ENCODE measurements at places on chromosomes 3 and 15.

DNA sequence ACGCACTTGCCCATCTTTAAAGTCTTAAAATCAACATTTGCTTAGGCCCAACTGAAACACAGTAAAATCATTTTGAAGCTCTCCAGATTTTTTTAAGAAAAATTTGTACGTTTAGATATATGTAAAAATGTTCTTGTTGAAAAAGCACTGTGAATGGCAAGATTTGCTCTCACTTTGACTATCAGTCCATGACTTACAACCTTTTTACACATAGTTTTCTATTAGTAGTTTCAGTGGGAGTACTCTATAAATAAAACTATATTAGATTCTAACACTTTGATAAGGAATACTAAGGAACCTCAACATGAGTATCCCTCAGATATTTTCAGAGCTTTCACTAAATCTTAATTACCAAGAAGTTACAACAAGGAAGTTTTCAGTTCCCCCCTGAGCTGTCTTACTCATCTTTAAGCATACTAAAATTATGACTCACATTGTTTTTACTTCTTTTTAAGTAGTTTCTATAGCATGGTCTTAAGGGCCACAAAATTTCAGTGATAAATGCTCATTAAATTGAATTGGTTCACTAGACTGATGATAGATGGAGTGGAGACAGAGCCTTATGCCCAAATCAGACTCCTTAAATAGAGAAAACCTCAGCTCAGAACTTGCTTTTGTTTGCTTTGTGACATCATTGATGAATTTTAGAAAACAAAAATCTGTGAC lies 31.6 kb upstream of the RAP2B start:
- DNase-seq: no peak

DNA sequence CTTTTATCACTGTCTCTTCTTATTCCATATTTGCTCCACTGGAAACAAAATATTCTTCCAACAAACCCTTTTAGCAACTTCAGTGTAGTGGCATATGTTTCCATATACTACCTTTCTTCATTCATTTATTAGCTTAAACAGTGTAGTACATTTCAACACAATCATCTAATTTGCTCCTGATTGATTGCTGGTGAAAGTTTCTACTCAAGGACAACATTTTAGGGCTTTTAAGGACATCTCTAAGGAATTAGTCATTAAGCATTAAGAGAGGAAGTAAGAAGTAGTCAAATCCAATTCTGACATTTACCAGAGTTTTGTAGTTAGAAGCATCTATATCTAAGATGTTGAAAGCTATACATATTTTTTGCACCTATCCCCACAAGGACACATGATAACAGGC lies 55.8 kb downstream of the RSRC1 start:
- no peak for DNase-seq

DNA sequence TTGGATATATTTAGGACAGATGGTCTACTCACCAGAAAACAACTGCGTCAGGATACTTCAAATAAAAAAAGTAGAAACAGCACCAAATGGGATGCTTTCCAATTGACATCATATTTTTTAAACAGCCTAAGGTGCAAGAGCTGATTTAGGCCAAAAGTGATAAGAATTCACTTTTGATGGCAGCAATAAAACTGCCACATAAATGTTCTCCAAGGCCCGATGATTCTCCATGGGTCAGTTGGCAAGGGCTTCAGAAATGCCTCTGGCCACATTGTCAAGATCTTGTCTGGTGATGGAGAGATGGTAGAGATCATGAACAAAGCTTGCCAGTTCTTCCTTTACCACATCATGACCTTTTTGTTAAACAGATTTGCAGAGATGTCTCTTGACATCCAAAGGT lies 38.9 kb downstream of the LDHAL6B start:
- DNase-seq: no peak

GRCh38 chr15:85718271-85718971 lies 76.3 kb downstream of the KLHL25 start:
- DNase-seq: no peak

GRCh38 chr3:5806192-5806591 lies 618.7 kb downstream of the EDEM1 start:
- DNase-seq: no peak

GRCh38 chr15:67613708-67614107 lies 71.2 kb downstream of the MAP2K5 start:
- no peak for DNase-seq

DNA sequence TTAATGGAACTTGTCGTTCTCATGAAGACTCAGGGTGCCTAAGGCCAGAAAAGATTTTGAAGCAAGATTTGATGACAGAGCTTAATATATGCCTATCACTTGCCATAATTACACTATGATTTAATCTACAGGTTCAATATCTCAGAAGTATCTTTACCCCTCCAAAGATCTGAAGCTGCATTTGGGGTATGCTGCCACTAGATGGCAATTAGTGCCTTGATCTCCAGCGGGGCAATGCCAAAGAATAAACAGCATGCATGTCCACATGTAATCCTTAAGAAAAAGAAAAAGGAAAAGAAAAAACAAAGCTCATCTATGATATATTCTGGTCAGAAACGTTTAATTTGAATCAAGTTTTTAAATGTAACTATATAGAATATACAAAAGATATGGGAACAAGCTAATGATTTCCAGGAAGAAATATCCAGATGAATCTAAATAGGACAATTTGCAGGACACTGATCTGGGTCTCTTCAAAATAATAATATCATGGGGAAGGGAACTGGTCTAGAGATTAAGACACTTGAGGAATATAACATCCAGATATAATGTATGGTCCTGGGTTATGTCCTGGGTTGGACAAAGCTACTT lies 55.0 kb upstream of the SOX14 start:
- no peak for DNase-seq

GRCh38 chr3:156902916-156903315 lies 76.8 kb downstream of the LEKR1 start:
- DNase-seq: no peak

DNA sequence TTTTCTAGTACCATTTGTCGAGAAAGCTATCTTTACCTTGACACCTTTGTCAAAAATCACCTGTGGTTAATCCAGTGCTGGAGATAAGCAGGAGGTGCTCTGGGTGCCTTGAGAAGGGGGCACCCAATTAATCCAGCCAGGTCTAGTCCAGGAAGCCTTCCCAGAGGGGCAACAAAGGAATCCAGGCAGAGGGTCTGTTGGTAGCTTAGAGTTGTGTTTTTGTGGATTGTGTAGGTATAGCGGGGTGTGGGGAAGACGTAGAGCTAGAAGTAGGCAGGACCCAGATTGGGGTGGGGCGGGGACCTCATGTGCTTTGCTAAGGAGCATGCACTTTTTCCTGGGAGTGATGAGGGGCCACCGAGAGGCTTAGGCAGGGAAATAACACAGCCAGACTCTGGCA lies 6.0 kb upstream of the PIGZ start:
- DNase-seq: no peak

- no peak for DNase-seq
These were observed 336.4 kb upstream of the LRRFIP2 start for GRCh38 chr3:37510755-37511154.

- no peak for DNase-seq
These were observed 100.4 kb upstream of the TP63 start for GRCh38 chr3:189530822-189531221.

DNA sequence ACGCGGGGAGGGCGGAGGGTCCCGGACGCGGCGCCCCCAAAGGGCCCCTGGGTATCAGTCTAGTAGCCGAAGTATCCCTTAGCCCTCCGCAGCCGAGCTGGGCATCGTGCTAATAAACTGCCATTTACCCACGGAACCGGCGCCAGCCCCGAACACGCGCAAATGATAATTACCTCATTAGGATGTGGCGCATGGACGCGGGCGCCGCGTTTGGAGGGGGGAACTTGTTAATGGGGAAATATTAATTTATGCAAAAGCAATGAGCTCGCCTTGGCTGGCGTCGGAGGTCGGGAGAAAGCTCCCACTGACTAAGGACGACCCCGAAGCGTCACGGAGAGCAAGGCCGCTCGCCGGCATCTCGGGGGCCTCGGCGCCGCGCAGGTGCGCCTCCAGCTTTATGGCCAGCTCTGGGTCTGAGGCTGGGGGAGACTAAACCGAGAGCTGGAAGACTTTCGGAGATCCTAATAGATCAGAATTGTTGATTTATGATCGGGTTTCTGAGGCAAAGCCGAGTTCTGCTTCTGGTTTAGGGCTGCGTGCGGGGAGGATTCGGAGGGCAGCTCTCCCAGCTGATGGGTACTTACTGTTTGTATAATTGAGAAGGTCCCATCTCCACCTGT lies 474 bp upstream of the FEZF2 start:
- DNase-seq: no peak

DNA sequence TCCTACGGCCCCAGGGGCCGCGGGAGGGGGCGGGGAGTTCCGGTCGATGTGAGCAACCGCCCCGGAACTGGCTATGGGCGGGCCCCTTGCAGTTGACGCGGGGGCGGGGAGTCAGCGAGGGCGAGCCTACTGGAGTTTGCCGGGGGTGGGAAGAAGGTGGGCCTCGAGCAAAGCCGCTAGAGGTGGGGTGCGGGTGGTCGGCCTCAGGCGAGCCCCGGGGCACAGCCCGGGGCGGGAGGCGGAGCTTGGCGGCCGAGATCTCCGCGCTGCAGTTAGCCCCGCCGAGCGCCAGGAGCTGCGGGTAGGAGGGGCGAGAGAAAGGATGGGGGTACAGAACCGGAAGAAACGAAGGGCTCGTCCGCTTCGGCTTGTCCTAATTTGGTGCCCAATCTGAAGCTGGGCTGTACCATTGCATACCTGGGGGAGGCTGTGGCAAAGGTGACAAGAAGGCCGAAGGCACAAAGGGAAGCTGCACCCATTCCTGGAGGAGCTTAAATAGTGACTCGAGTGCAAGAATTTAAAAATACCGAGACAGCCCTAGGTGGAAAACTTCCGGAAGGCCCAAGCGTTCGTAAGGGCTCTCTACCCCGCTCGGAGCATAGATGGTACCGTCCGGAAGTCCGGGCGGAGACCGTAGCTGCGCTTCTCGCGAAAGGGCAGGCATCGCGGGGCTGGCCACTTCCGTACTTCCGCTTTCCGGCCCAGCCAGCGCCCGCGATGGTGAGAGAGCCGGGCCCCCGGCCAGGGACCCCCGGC lies at the start of the genes ARPC4 and TADA3:
Gene ARPC4 (plus strand): TSS at position 678 of the 756 bp plus-strand sequence. CDS start 40 bp downstream, at position 718.
Gene TADA3 (minus strand): TSS at position 69 of the 756 bp plus-strand sequence. CDS start 1,007 bp downstream, outside the sequence.
- peak; percentile 90 for DNase-seq

DNA sequence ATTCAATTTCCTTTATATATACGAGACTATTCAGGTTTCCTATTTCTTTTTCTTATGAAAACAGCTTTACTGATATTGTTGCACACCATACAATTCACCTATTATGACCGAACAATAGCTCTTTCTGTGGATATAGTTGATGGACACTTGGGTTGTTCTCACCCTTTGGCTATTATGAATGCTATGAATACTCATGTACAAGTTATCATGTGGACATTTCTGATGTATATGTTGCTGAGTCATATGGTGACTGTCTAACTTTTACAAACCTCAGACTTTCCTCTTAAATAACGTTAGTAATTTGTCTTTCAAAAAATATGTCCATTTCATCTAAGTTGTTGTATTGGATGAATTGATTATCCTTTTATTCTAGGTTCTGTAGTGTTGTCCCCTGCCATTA lies 15.7 kb upstream of the USF3 start:
- no peak for DNase-seq

- DNase-seq: no peak
These were observed 62.8 kb upstream of the MEX3B start for GRCh38 chr15:82108489-82109078.

DNA sequence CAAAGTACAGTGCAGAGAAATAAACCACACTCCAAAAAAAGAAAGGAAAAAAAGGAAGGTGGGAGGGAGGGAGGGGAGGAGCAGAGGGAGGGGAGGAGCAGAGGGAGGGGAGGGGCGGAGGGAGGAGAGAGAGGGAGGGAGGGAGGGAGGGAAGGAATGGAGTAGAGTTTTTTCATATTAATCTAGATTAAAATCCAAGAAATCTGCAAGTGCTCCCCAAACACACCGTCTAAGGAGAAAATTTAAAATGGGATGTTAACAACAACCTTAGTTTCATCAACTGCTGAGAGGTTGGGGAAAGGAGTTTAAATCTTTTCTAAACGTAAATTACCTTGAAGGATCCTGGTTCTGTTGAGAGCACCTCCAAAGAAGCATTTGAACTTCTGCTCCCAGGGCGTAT lies 6.6 kb downstream of the FSIP1 start:
- DNase-seq: no peak

GRCh38 chr3:17025594-17026139 lies 140.9 kb downstream of the PLCL2 start:
- DNase-seq: no peak

GRCh38 chr15:93179072-93179471 lies 90.1 kb upstream of the RGMA start:
- no peak for DNase-seq

- DNase-seq: no peak
These were observed 131.0 kb upstream of the TPRG1 start for GRCh38 chr3:189040656-189041335.

DNA sequence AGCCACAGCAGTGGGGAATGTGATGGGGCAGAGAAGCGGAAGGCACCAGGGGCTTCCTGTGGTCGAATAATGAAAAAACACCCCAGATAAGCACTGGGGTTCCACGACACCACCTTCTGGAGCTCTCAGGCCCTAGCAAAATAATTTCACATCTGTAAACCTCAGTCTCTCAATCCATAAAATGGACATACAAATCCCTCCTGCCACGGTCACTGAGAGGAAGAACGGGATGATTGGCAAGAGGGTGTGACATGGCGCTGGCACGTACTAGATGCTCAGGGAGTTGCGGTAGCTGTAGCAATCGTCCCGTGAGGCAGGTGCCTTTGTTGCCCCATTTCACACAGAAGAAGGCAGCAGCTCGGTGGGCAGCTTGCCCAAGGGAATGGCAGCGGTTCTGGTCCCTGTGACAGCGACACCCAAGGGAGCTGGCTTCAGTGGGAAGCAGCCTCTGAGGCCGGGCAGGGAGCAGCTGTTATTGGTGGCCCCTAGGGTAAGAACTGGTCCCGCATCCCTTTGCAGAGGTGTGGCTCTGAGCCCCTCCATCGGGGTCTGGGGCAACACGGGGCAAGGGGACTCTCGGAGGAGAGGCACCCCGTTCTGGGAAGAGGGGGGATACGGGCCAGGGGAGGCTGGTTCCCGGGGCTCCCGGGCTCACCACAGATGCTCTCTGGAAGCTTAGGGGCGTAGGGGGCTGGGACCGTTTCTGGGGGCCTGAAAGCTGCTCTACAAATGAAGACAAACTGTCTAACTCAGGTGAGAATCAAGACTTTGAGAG lies 114.0 kb upstream of the ALDH1A3 start:
- DNase-seq: no peak

GRCh38 chr3:156803952-156804741 lies 22.0 kb upstream of the LEKR1 start:
- peak; percentile 4 for DNase-seq

GRCh38 chr3:127803619-127804018 lies 18.7 kb downstream of the MGLL start:
- DNase-seq: no peak

DNA sequence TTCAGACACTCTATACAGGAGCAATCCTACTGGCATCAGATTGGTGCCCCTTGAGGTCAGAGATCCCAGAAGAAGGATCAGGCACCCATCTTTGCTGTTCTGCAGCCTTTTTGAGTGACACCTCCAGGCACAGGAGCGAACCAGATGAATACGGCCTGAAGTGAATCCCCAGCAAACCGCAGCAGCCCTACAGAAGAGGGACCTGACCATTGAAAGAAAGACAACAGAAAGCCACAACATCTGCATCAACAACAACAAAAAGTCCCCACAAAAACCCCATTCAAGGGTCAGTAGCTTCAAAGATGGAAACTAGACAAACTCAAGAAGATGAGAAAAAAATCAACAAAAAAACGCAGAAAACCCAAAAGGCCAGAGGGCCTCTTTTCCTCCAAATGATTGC lies 130.4 kb downstream of the PPM1L start:
- no peak for DNase-seq
